Stimulated activated CD4-positive, alpha-beta T cell treated with anti-CD3 and anti-CD28 coated beads, Interleukin-1b, Interleukin-23, amount 100 ng/mL, for 4 hours (primary cell): ENCODE measurements at places on chromosomes 6 and 20.

DNA sequence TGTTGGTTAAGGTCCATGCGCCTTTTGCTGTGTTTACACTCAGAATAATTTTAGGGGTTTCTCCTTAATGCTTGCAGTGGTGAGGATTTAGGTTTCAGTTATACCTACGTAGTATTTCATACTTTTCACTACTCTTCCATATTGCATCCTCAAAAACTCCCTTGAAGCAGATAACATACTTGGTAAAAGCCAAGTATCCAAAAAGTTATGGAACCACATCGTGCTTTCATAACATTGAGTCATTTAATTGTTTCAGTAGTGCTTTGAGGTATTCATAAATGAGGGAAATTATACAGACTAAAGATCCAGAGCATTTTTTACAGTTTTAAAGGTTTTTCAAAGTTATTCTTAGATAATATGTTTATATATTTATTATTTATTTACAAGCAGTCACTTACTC, 4.0 kb upstream of the ATXN1 start:
- no peak for DNase-seq

DNA sequence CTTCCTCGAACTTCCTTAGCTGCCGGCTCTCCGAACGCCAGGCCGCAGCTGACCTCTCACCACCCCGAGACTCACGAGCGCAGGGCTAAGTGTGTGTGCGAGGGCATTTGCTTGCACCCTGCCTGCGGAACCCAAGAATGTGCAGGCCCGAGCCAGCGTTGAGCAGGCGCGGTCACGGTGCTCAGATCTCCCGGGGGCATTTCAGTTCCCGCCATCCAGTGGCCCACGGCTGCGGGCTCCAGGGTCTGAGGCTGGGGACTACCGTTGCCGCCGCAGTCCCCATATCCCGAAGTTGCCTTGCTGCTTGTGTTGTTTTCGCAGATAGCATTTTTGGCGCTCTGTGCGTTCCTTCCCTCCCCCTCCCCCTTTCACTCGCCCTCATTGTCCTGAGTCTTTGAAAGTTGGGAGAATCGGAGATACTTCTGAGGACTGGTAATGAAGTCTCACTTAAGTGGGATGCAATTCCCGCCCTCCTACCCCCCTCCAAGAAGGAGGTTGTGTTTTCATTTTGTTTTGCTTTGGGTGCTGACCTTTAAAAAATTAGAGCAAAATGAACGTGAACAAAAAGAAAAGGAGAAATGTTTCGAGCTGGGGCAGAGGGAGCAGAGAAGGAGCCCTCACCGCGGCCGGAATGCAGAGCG, 1.7 kb downstream of the NR2E1 start:
- no peak for DNase-seq

DNA sequence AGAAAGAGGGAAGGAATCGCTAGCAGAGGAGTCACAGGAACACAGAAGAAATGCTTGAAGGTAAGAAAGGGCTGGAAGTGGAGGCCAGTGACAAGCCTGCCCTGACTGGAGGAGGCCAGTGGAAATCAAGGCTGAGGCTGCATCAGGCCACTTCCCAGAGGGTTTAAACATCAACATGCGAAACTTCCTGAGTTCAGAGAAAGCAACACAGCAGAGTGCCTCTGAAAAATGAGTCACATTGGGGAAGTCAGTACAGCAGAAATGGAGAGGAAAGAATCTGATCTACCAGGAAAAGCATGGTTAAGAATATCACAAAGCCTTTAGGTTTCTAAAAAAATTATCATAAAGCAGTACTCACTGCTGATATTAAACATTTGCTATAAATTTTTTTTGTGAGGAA, 23.3 kb downstream of the NAPB start:
- DNase-seq: no peak

DNA sequence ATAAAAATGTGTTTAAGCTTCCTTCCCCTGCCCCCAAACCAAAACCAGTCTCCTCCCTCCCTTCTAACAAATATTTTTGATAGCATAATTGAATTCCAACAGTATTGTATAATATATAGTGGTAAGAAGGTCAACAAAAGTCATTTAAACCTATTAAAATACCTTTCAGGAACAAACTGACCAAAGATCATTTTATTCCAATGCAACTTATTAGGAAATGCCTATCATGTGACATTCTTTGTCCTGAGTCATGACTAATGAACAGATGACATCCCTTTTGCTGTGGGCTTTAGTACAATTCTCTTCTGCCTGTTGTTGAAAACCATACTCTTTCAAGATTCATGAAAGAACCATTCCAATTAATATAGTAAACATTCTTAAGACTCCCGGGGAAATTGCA, 51.5 kb upstream of the TRAF3IP2 start:
- DNase-seq: no peak

GRCh38 chr20:34096699-34097444, 15.2 kb downstream of the EIF2S2 start:
- no peak for DNase-seq

GRCh38 chr6:8657522-8657921, 222.2 kb upstream of the SLC35B3 start:
- DNase-seq: no peak

GRCh38 chr20:41138475-41139226, 1.3 kb downstream of the PLCG1 start:
- DNase-seq: no peak

DNA sequence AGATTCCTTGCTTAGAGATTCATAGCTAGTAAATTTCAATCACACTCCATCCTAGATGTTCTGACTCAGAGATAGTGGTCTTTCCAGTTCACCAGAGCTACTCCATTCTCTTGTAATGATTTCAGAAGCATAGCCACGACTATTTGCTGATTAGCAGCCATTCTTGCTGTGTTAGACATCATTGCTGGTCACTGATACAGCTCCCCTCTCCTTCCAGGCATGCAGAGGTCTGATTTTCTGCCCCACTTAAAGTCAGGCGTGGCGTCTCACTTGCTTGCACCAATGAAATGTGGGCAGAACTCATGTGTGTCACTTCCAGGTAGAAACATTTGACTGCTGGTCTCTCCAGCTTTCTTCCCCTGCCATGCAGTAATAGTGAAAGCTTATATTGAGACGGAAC, 168.9 kb upstream of the JARID2 start:
- DNase-seq: no peak

- no peak for DNase-seq
Measured at GRCh38 chr6:36386495-36387439, 702 bp downstream of the ETV7 start.

- no peak for DNase-seq
Measured at GRCh38 chr6:18712595-18712994, 325.4 kb downstream of the RNF144B start.

GRCh38 chr6:36848658-36849441, 9.6 kb upstream of the CPNE5 start:
- DNase-seq: no peak

DNA sequence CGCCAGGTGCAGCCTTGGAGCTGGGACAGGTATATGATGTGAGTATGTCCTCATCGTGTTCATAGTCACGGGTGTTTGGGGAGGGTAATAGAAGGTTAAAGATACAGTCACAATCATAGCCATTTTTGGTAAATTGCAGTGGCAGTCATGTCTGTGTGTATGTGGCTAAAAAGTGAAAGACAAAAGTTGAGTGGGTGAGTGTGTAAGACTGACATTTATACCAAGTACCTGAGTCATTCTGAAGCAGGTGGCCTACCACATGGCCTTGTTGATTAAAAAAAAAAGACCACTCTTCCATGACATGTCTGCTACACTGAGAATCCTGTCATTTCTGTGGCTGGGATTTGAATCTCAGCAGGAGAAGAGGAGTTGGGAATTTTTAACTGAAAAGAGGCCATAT, 181.9 kb downstream of the SCP2D1 start:
- DNase-seq: no peak
